NCI-H460 (cell line): ENCODE measurements at places on chromosomes 11 and 22.

- DNase-seq, result no peak
Measured at GRCh38 chr11:643366-643765, 6.3 kb downstream of the DRD4 start.

GRCh38 chr22:31046539-31047226 is 34.4 kb upstream of the SMTN start:
- DNase-seq, result no peak

DNA sequence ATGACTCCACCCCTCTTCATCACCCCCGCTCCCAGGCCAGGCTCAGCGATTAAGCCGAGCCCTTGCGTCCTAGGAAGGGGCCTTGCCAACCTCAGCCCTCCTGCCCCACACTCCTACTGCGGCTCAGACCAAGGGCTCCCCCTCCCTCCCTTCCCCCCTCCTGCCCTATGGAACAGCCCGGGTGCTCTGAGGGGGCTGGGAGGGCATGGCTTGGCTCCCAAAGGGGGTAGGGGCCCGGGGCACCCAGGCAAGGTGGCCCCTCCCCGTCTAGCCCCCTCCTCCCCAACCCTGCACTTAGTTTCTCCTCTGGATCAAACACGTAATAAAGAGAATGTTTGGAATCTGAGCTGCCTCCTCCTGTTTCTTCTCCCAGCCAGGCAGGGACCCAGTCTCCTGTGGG is 6.3 kb downstream of the RCOR2 start:
- no peak for DNase-seq

- DNase-seq, result no peak
Measured at GRCh38 chr22:38247713-38248112, 25.1 kb downstream of the TMEM184B start.

- DNase-seq, result no peak
Measured at GRCh38 chr22:28989035-28989464, 72.6 kb downstream of the C22orf31 start.
